ENCODE measurements at places on chromosomes 6 and 20.

DNA sequence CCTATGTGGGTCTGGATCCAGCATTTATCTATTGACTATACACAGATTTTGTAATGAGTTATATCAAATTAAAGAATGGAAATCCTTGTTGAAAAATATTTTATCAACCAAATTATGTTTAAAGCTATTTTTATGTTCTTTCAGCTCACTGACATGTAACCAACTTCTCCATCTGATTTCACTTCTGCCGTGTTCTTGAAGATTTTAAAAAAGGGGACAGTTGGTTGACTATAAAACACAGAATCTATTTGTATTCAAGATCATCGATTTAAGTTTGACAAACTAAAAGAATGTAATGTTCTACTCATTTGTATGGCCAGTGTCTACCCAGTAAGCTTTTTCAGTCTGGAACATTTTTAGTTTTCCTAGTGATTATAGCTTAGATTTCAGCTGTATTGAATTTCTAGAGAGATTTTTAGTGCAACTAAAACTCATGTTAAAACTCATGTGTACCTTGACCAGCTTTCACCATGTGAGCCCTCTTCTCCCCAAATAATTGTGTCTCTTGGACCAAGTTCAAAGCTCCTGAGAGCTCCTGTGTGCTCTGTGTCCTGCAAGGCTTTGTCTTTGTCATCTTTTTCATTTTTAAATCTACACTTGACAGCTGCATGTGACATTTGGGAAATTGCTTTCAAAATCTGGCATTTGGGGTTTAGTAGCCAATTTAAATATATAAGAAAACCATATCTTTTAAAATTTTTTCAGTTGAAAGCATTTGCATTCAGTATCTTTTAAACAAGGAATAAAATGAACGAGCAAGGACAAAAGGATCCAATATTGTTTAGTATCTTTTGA, 118.4 kb upstream of the TIAM2 start:
- no peak for DNase-seq

DNA sequence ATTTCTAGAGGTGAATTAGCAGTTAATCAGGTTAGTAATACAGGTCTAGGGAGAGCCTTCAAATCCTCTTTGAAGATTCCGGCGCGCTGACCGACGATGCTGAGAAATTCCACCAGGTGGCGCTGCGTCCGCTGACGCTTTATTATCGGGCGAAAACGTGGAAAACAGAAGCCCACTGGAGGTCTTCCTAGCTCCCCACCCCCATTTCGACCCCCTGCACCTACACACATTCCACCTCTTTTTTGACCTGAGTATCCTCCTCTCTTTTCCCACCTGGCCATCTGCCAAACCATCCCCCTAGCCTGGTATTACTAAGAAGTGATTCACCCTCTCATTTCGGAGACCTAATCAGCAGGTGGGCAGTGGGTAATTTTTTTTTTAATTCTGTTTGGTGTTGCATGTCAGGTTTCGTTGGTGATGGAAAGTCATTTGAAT, 65.4 kb upstream of the RIN2 start:
- peak; percentile 47 for DNase-seq

- DNase-seq: no peak
Observed at GRCh38 chr6:147057188-147057587, 147.0 kb upstream of the STXBP5 start.

GRCh38 chr20:50054626-50055511, 58.1 kb downstream of the UBE2V1 start:
- no peak for DNase-seq

DNA sequence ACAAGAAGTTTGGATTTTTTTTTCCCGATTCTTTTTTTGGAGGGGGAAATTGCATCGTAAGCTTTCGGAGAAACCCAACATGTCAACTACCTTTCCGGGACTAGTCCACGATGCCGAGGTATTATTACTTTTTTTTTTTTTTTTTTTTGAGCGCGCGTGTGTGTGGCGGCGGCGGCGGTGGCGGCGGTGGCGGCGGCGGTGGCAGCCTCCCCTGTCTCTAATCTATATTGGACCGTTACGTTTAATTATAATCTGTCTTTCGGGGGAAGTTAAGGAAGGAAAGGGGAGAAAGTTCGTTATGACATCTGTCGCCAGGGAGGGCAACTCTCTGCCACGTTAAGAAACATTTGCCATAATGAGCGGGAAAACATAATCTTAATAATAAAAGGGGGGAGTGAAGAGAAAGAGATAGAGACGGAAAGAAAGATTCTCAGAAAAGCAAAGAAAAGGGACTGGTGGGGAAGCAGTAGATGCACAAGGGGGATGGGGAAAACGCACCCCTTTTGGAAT, 706 bp downstream of the TFAP2D start:
- no peak for DNase-seq

DNA sequence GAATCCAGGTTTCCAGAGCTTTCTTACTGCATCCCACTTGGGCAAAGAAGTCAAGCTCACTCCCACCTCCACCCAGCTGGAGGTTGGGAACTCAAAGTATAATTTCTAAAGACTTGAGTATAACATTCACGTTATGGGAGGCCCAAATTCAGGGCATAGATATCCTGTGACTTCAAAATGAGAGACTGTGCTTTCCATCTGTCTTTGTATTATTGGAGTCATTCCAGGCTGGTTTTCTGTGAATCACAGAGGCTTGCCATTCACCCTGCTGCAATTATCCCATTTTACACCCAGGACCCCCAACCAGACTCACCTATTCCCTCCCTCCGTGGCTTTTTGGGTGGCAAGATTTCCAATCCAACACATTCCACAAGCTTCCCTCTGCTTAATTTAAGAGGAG, 19.3 kb upstream of the SRC start:
- no peak for DNase-seq

DNA sequence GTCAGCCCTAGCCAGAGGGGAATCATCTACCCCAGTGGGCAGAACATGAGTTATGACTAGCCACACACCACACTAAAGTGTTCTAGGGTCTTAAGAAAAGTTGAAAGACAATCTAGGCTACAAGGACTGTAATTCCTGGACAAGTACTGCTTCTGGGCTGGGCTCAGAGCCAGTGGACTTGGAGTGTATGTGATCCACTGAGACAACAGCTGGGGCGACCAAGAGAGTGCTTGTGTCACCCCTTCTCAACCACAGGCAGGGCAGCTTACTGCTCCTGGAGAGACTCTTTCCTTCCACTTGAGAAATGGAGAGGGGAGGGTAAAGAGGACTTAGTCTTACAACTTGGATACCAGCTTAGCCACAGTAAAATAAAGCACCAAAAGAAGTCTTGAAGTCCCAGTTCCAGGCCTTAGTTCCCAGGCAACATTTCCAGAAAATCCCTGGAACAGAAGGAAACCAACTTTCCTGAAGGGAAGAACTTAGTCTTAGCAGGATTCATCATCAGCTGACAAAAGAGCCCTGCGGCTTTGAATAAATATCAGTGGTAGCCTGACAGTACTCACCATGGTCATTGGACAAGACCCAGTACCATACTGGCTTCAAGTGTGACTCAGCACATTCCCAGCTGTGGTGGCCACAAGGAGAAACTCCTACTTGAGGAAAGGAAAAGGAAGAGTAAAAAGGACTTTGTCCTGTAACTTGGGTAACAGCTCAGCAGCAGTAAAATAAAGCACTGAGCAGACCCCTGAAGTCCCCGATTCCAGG, 355.1 kb upstream of the ADGRB3 start:
- no peak for DNase-seq

- DNase-seq: no peak
Observed at GRCh38 chr20:33539129-33539528, 49.2 kb downstream of the CBFA2T2 start.

DNA sequence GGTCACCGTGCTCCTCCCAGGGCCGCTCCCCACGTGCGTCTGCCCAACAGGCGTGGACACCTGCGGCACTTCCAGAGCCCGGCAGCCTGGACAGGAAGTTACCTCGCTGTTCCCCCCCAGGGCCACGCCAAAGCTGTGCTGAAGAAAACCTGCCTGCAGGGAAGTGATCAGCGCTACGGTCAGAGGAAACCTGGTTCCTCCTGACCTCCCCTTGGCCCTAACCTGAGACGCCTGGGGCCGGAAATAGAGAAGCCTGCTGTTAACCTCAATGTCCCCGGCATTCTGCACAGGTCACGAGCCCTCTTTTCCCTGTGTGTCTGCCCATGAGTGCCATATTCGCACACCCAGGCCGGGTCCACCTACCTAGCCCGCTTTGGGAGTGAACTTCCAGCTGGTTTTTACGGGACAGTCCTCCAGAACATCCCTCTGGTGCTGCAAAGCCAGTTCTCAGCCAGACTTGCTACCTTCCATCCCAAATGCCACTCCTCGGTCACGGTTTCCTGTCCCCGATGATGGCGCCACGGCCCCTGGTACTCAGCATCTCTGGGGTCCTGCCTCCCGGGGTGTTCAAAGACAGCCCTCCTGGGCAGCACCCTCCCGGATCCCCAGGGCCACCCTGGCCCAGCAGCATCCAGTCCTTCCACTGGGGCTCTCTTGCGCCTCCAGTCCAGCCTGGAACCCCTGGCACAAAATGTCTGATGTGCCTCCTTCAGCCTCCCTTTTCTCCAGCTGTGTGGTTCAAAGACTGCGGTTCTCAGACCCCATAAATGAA, 12.0 kb upstream of the IRF4 start:
- no peak for DNase-seq

- DNase-seq: no peak
Observed at GRCh38 chr6:4864519-4864918, 88.3 kb downstream of the CDYL start.

- no peak for DNase-seq
Observed at GRCh38 chr20:32749914-32750637, 6.8 kb upstream of the COMMD7 start.

DNA sequence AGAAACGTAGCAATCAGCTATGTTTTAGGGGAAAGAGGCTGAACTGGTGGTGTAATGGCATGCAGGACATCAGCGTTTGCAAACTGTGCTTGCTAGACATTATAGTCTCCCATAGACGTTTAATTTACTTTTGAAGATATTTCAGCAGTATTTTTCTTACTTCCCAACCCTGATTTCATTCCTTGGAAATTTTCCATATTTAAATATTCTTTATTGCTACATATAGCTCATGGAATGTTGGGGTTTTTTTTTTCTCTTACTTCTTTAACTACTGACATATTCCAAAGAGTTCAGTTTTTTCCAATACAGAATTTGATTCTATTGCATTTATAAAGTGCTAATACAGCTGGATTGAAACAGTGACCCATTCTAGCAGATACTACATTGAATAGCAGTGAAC, 694.4 kb upstream of the CITED2 start:
- no peak for DNase-seq
